ENCODE measurements at places on chromosomes 7 and 10.
A peak's percentile ranks its signal among the peaks of the same experiment; 100 is the strongest.

GRCh38 chr10:114380797-114381196 is 23.5 kb downstream of the AFAP1L2 start:
- DNase-seq = no peak

- peak; percentile 8 for DNase-seq
These were observed 37.7 kb upstream of the MINDY3 start for GRCh38 chr10:15898046-15898445.

DNA sequence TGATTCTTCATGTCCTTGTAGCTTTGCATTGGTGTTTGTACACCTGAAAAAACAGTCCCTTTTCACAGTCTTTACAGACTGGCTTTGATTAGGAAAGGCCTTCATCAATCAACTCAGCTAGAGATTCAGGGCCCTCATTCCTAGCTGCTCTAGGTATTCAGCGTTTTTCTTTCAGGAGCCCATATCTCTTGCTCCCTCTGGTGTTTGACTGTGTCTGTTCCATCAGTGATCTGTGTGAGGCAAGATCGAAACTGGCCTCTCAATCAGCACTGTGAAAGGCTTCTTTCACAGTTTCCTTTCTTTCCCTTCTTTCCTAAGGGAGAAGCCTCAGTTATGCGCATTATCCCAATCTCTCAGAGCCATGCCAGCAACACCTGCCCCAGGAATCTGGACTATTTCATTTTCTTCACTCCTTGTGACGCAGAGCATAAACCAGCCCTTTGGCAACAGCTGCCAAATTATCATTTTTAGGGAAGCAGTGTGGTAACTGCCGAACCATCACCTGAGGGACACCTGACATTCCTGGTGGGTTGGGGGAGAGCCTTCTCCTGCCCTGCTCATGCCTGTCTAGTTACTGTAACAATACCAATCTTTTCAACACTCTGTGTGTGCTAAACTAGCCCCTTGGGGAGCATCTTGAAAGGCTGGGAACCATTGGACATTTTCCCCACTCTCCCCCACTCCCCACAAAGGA is 75.7 kb upstream of the CCDC71L start:
- peak; percentile 83 for DNase-seq

DNA sequence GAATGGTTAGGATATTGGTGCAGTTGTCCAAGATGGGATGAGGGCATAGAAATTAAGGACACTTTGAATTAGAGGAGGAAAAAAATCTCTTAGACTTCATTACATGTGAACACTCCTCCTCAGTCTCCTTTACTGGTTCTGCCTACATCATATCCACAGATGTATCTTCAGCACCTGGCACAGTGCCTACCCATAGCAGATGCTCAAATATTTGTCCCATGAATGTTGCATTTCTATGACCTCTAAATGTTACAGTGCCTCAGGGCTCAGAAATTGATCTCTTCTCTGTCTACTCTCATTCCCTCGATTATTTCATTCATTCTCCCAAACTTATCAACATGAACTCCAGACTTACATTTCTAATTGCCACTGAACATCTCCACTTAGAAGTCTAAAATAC is 17.1 kb downstream of the CNNM1 start:
- DNase-seq = peak; percentile 76

GRCh38 chr10:88617772-88618300 is 31.3 kb downstream of the LIPJ start:
- no peak for DNase-seq

DNA sequence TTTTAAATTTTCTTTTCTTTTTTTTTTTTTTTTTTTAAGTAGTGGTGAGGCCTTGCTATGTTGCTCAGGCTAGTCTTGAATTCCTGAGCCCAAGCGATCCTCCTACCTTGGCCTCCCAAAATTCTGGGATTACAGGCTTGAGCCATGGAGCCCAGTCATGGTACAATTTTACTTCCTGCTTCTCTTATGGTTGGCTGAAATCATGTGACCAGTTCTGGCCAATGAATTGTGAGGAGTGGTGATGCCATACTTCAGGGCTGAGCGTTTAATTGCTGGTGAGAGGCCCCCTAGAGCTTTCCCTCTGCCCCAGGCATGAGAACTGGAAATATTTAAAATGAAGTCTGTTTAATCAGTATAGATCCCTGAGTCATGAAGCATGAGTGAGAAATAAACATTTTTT is 22.2 kb upstream of the BAIAP2L1 start:
- peak; percentile 30 for DNase-seq

- no peak for DNase-seq
These were observed 143.0 kb downstream of the NEURL1 start for GRCh38 chr10:103636492-103636891.

DNA sequence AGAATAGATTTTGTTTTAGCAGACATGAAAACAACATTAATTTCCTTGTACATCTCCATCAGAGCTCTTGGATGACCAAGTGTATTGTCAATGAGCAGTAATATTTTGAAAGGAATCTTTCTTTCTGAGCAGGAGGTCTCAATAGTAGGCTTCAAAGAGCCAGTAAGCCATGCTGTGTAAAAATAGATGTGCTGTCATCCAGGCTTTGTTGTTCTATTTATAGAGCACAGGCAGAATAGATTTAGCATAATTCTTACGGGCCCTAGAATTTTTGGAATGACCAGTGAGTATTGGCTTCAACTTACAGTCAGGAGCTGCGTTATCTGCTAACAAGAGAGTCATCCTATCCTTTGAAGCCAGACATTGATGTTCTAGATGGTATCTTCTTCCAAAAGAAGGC is 19.0 kb downstream of the MINPP1 start:
- DNase-seq = no peak

GRCh38 chr10:381805-382204 is 246.6 kb downstream of the ZMYND11 start:
- DNase-seq = no peak

DNA sequence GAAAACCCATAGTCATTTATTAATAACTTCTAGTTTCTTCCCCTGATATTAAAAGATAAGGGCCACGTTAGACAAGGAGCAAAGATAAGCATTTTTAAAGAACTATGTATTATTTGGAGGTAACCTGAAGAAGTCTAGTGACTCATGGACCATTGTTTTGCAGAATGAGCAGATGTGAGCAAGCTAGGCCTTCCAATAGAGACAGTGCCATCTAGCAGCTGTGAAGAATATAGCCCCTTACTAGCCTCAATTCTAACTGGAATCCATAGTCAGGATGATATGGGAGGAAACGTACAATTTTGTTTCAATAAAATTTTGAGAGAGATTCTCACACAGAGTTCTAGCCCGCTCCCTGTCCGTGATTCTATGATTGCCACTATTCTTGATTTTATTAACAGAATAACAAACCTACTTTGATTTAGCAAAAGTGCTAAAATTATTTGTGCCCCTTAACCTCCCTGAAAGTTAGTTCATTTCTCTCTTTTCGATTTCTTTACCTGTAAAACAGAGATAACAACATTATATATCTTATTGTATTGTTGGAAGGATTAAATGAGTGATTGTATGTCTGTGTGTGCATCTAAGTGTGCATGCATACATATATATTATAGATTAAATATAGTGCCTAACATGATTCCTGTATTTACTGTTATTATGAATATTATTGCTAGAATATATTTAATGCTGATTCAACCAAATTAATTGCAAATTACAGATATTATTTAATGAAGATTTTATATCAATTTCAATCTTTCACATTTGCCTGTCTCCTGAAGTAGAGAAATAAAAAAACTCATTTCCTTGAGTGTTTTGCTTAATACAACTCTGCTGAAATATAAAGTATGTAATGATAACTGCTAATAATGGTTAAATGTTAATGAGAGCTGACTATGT is 22.7 kb downstream of the FAM237B start:
- peak; percentile 75 for DNase-seq

- DNase-seq = no peak
These were observed 381.0 kb upstream of the NRP1 start for GRCh38 chr10:33715303-33715975.

DNA sequence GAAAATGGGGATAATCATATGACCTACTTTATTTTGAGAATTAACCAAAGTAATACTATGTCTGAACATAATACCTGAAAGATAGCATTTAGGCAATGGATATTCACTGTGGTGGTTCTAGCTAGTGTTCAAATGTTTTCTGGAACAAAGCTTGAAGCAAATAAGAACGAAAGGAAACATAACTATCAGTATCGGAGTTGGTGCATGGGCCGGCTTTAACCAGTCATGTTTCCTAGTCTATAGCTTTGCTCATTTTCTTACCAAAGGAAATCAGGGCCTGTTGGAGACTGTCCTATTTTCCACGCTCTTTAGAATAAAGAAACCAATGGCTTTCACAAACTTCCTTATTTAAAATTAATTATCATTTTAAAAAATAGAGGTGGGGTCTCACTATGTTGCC is 8.9 kb downstream of the IL2RA start:
- no peak for DNase-seq

DNA sequence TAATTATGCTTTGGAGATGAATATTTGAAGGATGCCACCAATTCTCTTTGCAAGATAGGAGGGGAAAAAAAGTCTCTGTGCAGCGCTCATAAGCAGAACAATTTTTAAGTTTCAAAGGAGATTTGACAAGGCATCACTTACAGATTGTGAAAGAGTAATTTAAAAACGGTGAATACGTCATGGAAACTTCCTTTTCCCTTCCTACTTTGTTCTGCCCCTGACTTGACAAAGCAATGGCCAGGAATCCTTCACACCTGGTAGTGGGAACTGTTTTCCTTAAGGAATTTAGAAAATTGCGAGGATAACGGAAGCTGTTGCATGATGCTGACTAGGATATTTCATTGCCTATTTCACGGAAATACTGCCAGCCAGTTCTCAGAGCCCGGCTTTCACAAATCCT is 16.7 kb downstream of the FAM107B start:
- no peak for DNase-seq

GRCh38 chr7:33669251-33669670 is 236.1 kb upstream of the BMPER start:
- DNase-seq = no peak

DNA sequence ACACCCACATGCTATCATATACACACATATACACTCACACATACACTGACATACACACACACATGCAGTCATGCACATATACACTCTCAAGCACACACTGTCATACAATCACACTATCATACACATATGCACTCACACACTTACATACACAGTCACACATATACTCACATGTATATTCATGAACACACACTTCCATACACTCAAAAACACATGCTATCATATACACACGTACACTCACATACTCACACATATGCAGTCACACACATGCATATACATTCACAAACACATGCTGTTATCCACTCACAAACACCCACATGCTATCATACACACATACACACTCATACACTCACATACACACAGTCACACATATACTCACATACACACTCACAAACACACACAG is 71.0 kb upstream of the PLXNA4 start:
- no peak for DNase-seq

DNA sequence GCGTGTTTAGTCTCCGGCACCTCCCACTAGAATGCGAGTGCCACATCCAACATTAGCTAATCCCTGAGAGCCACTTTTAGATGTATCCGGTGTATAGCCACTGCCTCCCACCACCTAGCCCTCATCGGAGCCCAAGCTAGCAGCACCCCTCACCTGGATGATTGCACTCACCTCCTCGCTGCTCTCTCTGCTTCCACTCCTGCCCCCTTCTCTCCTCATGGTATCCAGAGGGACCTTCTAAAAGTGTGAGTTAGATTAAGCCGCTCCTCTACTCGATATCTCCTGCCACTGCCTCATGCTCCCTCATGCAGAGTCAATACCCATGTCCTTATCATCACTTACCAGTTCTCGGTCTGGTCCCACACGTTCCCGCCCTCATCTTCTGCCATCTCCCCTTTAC is 125.3 kb downstream of the RAB11FIP2 start:
- DNase-seq = no peak

DNA sequence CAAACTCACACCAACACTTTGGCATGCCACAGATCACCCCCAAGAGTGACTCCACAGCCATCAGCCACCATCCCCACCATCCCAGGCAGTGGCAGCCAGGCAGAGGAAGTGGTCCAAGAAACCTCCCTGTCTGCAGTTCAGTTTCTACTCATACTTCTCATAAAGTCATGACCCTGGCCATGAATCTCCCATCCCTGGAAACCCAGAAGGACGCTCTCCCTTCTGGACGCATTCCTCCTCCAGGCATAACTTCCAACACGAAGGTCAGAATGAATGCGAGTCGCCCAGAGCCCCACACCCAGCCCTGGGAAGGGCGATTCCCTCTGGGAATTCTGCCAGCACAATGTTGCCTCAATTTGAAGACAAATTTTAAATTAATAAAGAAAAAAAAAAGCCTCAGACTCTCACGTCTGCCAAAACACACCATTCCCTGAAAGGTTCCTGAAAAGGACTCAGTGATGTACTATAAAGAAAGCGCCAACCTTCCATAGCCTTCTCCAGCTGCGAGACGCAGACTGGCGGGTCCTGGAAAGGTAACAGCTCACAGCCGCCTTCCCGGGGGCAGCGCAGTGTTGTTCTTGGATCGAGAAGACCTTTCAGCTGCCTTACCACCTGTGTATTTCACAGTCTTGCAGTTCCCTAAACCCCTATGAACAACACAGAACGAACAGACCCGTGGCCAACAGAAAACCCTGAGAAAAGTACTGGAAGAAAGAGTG is 307.6 kb downstream of the FRMD4A start:
- DNase-seq = no peak

DNA sequence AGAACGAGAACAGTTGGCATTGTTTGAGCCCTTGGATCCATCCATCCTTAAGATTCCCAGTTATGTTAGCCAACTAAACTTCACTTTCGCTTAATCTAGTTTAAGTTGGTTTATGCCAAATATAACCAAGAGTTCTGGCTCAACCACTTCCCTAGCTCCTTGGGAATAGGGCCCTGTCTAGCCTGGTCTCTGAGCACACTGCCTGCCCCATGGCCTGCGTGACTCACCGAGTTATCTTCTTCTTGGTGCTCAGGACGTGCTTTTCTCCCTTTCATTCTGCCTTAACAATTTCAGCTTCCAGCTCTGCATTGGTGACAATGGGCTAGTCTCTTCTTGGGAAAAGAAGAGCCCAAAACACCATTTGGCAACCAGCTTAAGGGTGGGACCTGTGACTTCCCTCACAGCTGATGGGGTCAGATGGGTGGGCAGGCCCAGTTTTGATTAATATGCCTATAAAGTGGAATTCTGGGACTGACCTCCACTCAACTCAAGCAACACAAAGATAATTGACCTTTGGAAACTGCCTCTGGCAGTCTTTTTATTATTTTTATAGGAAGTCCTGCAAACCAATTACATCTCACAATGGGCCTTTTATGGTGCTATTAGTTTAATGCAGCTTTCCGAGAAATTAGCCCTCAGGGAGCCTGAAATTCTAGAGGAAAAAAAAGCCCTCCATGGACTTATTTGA is 126.4 kb downstream of the CFAP58 start:
- no peak for DNase-seq

GRCh38 chr7:114343949-114344708 is 70.5 kb upstream of the FOXP2 start:
- DNase-seq = no peak

GRCh38 chr7:4612939-4613841 is 68.9 kb upstream of the FOXK1 start:
- peak; percentile 29 for DNase-seq

DNA sequence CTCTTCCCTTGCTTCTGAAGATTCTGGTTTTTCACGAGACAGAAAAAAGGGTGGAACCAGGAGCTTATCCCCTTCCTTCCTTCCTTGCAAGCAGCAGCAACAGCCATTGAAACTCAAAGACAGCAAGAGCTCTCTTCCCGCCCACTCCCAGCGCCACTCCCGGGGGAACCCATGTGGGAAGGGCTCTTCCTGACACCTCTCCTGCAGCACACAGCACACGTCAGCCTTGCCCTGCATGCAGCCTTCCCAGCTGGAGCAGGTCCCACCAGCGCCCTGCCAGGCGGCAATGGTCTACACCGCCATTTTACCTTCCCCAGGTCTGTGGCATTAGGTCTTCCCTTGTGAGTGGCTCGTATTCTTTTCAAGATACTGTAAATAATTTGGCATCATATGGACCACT is 161.8 kb downstream of the MGMT start:
- DNase-seq = no peak

Data from IMR-90 (cell line).